ENCODE measurements at places on chromosomes 6 and 20.

DNA sequence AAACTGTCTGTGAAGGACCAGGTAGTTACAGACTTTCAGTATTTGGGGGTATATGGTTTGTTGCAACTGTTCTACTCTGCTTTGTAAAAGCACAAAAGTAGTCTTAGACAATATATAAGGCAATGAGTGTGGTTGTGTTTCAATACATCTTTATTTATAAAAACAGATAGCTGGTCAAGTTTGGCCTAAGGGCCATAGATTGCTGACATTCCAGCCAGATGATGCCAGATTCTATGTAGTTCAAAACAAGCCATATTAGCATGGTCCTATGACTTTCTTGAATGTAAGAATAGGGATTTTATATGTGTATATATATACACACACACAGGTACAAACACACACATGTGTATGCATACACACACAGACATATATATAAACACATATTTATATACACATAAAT lies 201.8 kb downstream of the GRIK2 start:
- no peak for DNase-seq

DNA sequence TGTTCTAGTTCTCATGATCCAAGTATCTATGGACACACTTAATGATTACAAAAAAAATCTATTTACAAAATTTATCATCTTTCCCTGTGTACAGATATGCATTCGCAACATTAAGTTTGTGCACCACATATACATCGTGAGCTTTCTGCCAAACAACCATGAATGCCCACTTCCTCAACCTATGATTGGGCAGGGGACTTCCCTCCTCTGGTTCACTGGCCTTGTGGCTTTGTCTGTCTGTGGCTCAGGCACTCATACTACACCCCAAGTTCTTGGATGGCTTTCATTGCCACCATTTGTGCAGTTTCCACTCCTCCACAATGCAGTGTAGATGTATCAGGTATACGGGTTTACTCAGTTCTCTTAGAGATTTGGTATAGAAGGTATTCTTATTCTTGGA lies 74.9 kb downstream of the HS3ST5 start:
- no peak for DNase-seq

DNA sequence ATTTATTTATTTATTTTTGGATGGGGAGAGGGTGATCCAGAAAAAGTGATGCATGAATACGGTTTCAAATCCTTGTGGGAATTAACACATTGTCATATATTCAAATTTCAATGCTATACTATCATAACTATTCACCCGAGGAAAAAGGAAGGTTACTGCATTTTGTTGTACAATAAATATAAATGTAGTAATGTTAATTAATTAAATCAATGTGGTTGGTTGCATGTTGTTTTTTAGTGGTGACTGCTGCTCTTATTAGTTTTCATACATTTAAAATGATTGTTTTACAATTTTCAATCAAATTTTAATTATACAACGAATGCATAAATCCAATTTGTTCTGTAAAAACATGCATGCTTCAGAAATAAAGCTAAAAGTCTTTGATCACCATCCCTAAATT lies 180.5 kb downstream of the ZFP64 start:
- DNase-seq, result no peak

- DNase-seq, result no peak
Measured at GRCh38 chr6:7261852-7262461, 51.0 kb downstream of the SSR1 start.

DNA sequence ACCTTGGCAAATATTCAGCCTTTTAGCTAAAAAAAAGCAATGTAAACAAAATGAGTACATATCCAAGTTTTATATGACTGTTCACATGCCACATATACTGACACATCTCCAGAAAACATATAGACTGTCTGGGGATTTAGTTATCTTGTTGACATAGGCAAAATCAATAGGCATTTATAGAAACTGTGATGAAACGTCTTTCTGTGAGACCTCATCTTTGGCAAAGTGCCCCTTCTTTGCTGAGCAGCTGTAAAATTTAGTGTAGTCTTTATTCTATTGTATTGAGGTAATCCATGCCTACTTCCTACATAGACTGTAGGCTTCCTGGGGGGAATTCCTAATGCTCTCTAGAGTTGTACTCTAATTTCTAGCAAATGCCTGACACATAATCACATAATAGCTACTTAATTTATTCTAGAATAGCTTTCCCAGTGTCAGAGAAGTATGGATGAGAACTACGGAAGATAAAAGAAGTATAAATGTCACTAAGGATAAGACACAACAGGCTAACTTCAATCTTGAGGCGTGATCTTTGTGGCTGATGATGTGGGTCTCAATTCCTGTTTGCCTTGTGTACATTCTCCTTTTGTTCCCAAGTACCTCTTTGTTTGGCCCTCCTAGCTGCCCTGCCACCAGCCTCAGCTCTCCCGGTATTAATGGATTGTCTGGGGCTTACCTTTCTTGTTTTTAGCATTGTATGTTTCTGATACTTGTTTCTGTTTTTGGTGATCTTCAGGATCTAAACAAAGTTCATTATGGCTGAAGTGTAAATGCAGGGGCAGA lies 30.6 kb downstream of the PTCHD4 start:
- no peak for DNase-seq

GRCh38 chr6:29552512-29553051 lies 7.0 kb downstream of the UBD start:
- DNase-seq, result no peak

GRCh38 chr20:1524004-1524403 lies 32.8 kb upstream of the SIRPB2 start:
- DNase-seq, result no peak

DNA sequence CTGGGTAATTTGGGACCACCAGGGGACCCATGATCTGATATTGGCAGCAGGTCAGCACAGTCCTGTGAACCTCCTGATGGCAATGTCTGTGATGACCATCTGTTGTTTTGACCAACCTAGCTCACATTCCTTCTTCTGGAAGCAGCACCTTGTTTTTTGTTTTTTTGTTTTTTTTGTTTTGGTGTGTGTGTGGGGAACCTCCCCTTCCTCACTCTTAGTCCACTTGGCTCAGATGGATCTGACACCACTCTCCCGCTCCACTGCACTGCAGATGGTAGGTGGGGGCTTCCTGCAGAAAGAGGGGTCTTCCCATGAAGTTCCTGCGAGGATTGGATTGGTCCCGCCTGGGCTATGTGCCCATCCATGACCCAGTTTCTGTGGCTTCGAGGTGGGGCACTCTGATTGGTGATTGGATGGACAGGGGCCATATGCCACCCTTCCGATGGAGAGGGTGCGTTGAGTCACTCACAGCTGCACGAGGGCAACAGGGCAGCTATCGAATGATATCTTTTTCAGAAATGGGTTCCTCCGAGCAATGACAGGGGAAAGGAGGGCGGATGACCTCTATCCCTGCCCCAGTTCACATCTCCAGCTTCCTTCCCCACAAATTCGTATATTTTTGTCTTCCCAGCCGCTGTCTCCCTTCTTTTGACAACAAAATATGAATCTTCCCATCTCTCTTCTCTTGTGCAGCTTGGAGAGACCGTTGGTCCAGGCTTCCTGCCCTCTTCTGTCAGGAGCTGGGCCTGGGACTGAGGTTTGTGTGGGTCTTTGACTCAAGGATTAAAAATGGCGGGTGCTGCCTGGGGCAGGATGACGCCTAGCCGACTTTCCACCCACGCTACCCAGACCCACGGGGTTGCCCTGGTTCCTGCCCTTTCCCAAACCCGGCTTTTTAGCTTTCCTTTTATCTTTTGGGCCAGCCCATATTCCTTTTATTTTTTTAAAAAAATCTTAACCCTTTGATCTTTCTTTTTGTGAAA lies 132.1 kb upstream of the KCNG1 start:
- DNase-seq, result no peak

GRCh38 chr20:64205611-64206026 lies 41.4 kb downstream of the MYT1 start:
- no peak for DNase-seq

DNA sequence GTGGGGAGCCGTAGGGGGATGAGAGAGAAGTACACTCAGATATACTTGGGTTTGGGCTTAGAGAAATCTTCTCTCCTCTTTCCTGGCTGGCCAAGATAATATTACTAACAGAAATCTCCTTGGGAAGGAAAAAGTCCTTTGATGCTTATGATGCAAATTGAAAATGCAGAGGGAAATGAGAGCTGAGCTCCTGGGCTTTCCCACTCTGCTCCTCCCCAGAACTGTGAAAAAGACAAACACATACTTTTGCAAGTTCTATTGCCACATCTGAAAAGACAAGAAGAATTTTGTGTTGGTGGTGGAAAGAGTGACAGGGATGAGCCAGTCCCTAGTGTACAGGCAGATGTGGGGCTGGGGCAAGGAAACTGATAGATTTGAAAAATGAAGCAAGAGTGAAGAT lies 185.9 kb downstream of the ANKRD60 start:
- DNase-seq, result no peak

GRCh38 chr6:163922562-163922961 lies 508.0 kb downstream of the QKI start:
- DNase-seq, result no peak

DNA sequence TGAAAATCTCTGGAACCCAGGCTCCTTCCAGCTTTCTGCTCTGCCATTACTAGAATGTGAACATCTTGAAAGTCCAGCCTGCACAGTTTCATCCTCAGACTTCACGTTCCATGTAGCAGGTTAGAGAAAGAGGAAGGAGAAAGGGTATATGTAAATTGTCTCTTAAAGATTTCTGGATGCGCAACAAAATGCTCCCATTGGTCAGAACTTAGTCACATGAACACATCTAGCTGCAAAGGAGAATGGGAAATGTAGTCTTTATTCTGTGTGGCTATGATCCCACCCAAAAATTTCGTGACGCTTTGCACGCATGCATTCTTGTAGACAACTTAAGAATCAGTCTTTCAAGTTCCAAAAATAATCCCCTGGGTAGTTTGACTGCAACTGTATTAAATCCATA lies 46.4 kb upstream of the CHD6 start:
- DNase-seq, result no peak

DNA sequence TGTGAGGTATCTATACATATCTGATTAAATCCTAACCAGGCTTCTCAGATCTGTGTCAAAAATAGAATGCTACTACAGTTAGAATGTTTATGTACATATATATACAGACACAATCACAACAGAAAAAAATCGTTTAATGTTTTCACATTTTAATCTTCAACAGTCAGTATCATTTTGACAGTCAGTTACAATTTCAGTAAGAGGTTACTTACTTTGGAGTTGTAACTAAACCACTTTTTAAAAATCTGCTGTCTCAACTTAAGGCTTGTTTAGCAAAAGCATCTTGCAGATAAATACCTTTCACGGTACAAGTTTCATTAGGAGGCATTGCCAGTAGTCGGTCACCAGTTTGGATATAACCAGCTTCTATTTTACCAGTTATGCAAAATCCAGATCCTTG lies 32.3 kb upstream of the ALDH8A1 start:
- DNase-seq, result no peak

- no peak for DNase-seq
Measured at GRCh38 chr6:42961020-42961470, 491 bp downstream of the GNMT start.

DNA sequence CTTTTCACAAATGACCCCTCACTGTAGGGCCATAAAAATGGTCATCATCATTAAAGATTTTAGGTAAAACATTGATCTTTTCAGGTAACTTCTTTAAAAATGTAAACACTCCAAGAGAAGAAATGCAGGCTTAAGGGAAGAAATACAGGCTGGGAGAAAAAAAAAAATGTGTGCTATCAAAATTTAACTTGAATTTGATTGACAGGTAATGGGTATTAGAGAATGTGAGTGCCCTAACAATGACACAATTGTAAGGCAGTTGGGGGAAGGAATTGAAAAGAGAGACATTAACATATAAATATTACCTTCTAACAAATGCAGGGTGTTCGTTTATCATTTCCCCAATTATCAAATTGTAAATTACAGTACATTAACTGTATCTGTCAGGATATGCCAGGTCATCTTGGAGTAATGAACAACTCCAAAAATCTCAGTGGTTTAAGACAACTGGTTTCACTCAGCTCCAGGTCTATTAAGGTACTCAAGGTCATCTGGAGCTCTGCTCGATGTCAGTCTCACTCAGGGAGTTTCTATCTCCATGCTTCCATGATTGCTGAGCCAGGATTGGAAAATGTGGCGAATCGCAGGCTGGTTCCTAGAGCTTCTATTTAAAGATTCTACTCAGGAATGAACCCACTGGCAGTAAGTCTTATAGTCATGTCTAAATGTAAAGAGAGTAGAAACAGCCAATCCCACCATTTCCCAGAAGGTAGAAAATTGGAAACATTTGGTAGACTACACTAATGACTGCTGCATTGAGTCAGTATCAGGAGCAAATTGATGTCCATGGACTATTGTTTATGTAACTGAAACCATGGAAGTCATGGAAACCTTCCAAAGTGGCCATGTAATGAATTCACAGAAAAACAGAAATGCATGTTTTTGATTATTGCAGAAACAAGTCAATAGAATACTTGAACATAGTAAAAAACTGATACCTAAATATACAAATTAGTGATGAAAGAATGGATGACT lies 55.6 kb downstream of the FRK start:
- DNase-seq, result no peak

Data from activated CD4-positive, alpha-beta memory T cell treated with anti-CD3 and anti-CD28 coated beads for 36 hours (primary cell).